ENCODE measurements at places on chromosomes 7 and 10.

DNA sequence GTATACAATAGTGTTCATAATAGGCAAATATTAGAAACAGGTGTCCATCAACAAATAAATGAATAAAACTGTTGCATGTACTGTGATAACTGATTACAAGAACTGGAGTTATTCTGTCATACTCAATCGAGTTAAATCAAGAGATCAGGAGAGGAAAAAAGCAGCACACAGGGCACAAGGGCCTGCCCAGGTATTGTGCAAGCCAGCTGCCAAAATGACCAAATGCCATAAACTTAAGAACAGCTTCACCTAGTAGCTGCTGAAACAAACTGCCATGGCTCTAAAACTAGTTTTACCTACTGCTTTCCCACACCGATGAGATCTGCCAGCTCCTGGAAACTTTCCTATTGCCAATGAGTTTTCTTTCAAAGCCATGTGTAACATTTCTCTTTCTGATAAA lies 12.2 kb downstream of the GSAP start:
- no peak for DNase-seq

DNA sequence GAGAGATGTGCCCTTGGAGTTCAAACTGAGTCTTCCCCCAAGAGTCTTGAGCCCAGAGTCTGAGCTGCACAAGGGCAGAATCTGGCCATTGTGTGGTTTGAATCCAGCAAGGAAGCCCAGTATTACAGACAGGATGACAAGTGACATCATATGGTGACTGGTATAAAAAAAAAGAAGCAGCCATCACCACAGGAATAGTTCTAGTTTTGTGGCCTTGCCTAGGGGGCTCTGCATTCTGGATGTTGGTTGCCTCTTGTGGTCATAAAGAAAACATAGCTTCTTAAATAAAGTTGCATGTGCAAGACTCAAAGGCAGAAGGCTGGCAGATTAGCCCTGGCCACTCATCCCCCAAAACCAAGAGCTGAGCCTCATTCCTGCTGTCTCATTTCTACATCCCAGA lies 16.8 kb upstream of the LRRC72 start:
- DNase-seq, result no peak

GRCh38 chr10:74011017-74011416 lies 13.1 kb downstream of the VCL start:
- no peak for DNase-seq

- DNase-seq, result no peak
Measured at GRCh38 chr10:85362401-85362800, 1004.2 kb downstream of the GRID1 start.

DNA sequence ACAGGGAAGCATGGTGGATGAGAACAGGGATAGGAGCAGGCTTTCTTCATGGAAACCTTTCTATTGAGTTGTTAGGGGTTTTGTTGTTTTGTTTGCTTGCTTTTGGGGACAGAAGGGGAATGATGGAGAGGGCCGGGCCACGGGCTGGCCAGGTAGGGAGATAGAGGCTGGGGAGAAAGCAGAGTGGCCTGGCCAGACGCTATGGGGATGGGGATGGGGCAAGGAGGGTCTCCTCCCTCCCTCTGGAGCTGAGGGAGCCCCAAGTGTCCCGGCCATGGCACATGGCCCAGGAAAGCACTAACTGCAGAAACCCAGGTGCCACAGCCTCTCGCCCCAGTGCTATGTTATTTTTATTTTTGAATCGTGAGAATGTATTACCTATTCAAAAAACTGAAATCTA lies 10.0 kb downstream of the AOC1 start:
- no peak for DNase-seq

- no peak for DNase-seq
Measured at GRCh38 chr10:86709396-86710185, 41.3 kb downstream of the LDB3 start.

GRCh38 chr10:12728494-12728893 lies 273.0 kb downstream of the CCDC3 start:
- no peak for DNase-seq

- DNase-seq, result no peak
Measured at GRCh38 chr10:86840498-86840897, 84.1 kb downstream of the BMPR1A start.

DNA sequence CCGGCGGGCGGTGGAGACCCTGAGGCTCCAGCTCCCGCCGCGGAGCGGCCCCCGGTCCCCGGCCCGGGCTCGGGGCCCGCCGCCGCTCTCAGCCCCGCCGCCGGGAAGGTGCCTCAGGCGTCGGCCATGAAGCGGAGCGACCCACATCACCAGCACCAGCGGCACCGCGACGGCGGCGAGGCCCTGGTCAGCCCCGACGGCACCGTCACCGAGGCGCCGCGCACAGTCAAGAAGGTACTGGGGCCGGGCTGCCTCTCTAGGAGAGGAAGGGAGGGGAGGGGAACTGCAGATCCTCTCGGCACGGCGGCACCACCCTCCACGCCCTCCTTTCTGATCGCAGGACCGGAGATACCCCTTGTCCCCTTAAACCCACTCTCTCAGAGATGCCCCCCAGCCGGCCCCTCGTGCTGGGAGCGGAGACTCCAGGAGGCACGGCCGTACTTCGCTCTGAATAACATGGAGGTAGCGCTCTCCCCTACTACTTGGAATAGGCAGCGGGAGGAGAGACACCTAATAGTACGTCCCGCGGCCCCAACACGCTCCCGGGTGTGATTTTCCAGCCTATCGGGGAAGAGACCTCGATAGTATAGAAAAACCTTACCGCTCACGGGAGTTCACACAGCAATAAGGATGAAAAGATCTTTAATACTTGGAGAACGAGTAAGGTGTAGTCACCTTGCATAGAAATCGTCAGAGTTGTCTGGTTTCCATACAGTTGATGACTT lies 538 bp downstream of the AHCYL2 start:
- no peak for DNase-seq

GRCh38 chr7:98879198-98879978 lies 1.1 kb downstream of the TRRAP start:
- peak; percentile 44 for DNase-seq

- DNase-seq, result no peak
Measured at GRCh38 chr7:131967216-131967730, 410.8 kb upstream of the PODXL start.

- no peak for DNase-seq
Measured at GRCh38 chr10:44437840-44438511, 53.1 kb upstream of the CXCL12 start.

GRCh38 chr10:95509251-95509650 lies 51.9 kb downstream of the SORBS1 start:
- DNase-seq, result no peak

DNA sequence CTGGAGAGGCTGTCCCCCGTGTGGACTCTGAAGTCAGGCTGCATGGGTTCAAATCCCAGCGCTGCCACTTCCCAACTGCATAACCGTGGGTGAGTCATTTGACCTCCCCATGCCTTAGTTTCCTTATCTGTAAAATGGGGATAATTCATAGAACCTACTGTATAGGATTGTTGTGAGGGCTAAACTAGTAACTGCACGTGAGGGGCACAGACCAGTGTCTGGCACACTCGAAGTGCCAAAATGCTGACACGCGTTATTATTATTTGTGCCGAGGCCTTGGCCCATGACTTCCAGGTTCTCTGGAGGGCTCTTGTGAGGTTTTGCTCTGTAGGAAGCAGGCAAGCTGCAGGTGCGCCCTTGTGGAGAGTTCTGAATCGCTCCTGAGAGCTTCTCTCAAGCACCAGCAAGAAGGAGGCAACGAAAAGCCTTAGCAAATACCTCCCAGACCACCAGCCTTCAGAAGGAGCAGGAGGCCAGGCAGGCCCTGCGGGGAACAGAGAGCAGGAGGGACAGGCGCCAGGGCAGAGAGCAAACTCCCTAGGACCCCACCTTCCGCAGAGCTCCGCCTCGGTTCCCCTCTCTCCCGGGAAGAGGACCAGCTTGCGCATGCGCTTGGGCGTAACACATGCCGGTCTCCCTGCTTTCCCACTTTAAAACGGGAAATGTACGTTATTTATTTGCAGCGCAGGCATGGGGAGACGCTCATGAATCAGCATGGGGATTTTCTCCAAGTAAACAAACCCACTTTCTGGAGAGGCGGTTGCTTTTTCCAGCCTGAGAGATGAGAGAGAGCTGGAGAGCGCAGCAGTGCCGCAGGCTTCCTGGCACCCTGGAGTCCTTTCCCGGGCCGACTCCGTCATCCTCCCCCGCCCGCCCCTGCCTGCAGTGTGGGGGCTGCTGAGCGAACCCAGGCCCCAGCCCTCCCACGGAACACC lies 39.6 kb downstream of the SORCS3 start:
- DNase-seq, result no peak

DNA sequence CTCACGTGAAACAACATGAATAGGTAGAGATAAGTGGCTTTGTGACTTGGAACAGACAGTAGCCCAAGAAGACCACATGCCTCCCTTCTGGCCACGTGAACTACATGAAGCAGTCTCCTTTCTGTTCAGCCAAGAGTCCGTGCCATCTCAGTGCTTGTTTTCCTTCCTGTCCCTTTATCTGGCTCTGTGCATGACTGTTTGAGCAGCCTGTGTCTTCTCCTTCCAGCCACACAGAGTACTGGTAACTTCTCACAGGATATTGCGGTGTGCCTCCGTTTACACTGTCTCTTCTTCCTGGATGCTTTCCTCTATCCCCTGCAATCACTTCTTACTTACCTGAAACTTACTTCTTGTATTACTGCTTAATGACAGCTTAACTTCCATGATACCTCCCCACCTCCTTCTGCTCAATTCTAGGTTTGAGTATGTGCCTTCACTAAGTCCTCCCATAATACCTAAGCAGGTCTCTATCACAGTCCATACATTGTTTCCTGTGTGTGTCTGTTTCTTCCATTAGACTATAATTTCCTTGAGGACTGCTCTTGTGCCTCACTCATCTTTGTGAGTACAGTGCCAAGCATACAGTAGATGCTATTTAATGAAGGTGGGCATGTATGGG lies 748.7 kb downstream of the AUTS2 start:
- DNase-seq, result peak; percentile 15

GRCh38 chr7:56077681-56078080 lies 13.6 kb downstream of the SUMF2 start:
- DNase-seq, result no peak

DNA sequence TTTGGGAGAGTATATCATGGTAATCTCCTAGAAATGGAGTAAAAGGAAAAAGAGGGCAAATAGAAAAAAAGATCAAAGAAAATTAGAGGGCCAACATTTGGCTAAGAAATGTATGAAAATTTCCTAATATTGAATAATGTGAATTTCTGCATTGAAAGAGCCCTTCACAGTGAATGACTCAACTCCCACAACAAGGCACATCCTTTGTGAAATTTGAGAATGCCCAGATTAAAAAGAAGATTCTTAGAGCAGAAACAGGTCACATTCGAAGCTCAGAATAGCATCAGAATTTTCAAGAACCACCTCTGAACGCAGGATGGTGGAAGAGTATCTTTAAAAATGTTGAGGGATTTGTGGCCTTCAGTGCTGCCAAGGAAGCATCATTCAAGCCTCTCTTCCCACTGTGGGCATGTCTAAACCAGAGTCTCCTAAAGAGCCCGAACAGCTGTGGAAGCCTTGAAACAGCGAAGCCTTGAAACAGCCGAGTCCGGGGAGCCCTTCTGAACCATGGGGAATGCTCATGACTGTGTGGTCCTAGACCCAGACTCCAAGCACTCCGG lies 43.6 kb downstream of the GUSB start:
- no peak for DNase-seq

DNA sequence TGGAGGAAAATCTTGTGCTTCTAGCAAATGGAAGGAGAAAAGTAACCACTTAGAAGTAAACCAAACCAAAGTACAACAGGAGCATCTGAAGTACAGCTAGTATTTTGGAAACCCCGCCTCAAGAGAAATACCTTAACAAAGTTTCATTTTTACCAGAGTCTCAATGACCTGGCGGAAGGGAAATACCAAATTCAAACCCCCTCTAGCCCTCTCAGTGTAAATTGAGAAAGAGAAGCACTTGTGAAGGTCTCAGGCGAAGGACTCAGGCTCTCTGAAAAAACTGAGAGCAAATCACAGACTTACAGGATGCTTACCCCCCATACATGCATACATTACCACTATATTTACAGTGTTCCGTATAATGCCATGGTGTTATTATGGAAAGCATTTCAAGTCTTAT lies 70.1 kb downstream of the ZPBP start:
- DNase-seq, result no peak

DNA sequence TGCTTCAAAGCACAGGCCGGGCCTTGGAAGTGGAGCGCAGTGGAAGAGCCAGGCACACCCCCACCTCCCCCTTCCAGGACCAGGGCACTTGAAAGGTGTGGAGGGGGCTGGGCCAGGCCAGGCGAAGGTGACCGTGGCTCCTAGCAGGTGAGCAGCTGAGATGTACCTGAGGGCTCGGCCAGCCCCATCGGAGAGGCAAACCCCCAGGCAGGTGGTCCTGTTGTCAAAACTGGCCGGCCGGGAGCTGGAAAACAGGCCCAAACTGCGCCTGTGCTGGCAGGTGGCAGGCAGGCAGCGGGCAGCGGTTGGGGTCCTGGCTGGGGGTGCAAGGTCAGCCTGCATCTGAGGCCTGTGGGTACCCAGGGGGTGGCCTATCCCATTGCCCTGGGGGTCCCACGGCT lies 96.4 kb upstream of the DNAAF5 start:
- DNase-seq, result no peak

- peak; percentile 20 for DNase-seq
Measured at GRCh38 chr7:135508883-135509588, 866 bp downstream of the CNOT4 start.

GRCh38 chr7:139602143-139602722 lies 78.7 kb downstream of the CLEC2L start:
- DNase-seq, result peak; percentile 53

- DNase-seq, result no peak
Measured at GRCh38 chr7:53422291-53422690, 386.9 kb downstream of the POM121L12 start.

DNA sequence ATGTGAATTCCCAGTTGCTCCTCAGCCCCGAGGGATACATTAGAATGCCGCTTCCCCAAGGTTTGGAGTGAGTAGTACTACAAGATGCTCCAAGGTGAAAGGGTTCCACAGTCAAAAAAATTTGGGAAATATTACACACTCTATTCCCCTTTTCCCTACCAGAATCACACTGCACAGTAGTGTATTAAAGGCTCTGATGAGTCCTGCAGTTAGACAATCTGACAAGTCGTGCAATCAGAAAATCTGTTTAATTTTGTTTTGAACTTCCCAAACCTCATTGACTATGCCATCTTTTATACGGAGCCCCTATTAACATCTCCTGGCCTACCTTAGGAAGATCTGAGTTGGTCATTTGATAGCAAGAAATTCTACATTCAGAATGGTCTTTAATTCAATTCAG lies 13.6 kb upstream of the UCMA start:
- no peak for DNase-seq

GRCh38 chr7:121442845-121443244 lies 46.7 kb upstream of the FAM3C start:
- DNase-seq, result no peak

- peak; percentile 66 for DNase-seq
Measured at GRCh38 chr10:8137272-8137681, 82.8 kb downstream of the GATA3 start.

DNA sequence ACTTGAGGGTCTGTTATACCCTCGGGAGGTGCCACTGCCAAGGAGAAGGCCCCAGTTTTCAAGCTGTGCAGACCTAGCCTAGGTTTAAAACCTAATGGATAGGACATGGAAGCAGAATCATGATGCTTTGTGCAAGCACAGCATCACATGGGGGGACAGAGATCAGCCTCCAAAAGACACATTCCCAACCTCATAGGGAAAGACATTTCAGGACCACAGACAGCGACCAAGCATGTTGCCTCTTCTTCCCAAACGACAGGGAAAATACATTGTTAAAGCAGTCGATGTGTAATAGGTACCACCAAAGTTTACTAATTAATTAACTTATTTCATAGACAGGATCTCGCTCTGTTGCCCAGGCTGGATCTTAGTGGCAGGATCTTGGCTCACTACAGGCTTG lies 573.9 kb downstream of the TCERG1L start:
- no peak for DNase-seq

- DNase-seq, result no peak
Measured at GRCh38 chr10:27099448-27099847, 846 bp downstream of the ANKRD26 start.
